ENCODE measurements at places on chromosomes 12 and 14.

DNA sequence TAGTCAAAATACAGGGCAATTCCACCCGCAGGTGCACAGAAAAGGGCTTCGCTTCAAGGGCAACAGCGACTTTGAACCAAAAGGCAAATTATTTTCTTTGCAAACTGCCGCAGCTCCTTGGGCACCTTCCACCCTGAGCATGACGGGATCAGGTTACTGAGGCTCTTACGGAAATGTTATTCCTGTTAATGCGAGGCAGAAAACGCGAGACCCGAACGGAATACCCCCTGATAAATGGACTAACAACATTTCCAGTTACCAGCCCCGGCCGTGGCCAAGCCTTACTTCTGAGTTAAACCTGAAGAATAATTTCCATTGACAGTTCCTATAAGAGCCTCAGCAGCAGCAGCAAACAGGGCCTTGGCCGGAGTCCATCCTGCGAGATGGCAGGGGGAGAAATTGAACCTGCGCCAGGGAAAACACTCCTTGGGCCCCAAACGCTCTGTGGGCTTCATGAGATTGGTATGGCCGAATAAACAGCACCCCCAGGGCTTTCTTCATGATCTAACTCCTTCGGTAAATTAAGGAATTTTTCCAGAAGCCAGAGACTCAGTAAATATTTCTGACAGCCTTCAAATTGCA lies 70.0 kb upstream of the DICER1 start:
- no peak for DNase-seq

DNA sequence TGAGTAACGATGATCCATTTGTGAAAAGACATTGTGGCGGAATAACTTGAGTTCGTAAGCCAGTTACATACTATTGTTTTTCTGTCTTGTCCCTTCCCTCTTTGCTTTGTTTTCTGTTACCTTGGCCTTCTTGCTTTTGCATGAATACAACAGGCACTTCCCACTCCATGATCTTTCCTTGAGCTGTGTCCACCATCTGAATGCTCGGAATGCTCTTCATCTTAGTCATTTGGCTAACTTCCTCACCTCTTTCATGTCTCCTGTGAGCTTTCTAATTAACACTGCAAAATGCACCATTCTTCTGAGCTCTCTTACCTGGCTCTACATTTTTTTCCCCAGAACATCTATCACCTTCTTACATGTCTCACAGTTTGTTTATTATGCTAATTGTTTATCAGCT lies 10.0 kb downstream of the KNTC1 start:
- no peak for DNase-seq

GRCh38 chr12:124928912-124929530 lies 14.6 kb upstream of the UBC start:
- DNase-seq: no peak

DNA sequence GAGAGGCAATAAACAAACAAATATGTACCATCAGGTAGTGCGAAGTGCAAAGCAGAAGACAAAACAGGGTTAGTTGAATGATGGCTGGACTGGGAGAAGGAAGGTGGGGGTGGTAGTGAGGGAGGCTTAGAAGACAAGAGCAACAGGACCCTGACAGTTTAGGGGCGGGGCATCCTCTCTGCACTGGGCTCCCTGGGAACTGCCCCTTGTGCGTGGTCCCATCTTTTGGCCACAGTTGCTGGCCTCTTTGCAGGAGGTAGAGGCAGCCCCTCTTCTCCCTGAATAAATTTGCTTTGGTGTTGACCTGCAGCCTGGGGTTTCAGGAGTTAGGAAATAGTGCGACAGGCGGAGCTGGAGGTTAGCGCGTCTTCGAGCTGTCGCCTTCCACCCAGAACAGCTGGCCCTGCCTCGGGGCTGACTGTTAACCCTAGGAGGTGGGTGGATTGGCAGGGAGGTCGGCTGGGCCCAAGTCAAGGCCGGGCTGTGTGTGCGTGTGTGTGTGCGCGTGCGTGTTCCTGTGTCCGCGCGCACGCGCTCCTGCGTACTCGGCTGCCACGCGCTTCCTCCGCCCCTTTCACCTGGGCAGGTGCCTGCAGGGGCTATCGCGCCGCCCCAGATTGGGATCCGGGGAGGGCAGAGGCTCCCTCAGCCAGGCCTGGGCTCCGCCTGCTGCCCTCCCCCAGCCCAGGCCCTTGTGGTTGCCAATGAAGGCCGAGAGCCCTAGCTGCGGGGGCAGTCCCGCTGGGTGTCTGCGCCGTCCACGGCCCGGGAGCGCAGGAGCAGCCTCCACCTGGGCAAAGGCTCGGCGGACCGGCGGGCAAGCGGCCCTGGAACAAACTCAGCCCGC lies 180.8 kb downstream of the ADCK1 start:
- peak; percentile 39 for DNase-seq

- DNase-seq: no peak
These were observed 249.2 kb downstream of the NELL2 start for GRCh38 chr12:44626883-44627282.

DNA sequence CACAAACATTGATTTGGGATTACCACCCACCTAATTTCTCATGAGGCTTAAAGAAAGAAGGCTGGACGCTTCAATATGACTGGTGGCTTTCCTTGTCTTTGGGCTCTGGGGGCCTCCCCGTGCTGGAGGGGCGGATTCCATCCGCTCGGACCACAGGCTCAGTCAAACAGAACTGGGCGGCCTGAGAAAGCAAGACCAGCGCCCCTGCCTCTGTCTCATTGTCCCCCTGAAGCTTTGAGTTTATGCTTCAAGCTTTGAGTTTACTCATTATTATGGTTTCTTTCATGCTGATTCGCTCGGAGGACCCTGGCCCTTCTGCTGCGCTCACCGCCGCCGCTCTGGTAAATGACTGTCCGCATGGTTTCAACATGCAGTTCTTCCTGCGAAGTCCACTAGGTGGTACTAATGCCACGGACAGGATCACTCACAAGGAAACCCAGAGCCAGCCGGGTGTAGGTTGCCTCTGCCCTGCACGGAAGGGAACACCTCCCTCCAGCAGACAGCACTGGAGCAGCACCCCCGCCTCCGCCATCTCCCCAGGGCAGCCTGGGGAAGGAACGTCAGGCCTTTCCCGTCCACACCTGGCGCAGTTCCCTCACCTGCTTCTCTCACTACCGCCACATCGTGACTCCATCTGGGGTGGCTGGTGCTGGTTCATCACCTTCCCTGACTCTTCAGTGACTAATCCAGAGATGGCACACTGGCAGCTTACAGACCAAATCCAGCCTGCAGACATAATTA lies 13.2 kb upstream of the TIGAR start:
- DNase-seq: peak; percentile 56

GRCh38 chr14:43729143-43729542 lies 777.9 kb downstream of the FSCB start:
- DNase-seq: no peak

DNA sequence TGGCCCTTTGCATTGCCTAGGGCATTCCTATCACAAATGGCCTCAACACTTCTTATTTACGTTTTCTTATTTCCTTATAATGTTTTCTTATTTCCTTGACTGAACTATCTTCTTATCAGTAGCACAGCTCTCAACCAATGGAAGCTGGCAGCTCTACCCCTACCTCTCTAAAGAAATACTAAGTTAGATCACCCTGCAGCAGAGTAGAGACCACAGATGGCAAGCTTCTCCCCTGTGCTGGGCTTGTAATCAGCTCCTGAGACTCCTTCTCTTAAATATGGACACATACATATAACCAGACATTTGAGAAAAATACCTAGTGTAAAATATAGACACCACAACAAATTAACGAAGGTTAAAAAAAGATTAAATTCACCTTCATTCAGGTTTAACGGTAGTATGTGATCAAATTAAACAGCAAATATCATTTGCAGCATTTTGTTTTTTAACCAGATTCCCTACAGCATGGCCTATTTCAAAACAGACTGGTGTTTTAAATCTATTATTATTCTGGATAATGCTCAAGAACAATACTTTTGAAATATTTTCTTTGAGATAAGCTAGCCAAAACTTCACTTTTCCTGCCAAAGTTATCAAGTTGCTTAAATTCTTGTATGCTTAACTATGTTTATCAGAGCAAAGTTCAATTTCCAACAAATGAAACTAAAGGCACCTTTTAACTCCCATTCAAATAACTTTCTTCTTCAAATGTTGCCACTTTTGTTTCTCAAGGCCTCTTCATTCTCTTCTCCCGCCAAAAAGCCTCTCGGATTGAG lies 54.3 kb downstream of the SLC41A2 start:
- no peak for DNase-seq

DNA sequence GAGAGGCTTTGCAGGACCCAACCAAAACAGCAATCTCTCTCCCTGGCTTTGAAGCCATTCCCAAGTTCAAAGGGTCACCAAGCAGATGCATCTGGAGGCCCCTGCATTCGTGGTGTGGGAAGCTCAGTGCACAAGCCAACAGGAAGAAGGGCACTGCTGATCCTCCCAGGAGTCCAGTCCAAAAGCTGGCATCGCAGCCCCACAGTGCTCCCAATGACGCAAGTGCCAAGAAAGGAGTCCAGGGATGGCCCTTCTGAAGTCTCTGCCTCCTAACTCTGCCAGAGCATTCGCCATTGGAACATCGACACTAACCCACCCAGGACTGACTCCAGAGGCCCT lies 25.1 kb downstream of the PXN start:
- no peak for DNase-seq

All from C1 segment of cervical spinal cord (tissue), 14 donors.